Suprapubic skin (tissue), 4 donors: ENCODE measurements at places on chromosomes 2 and 18.
A peak's percentile ranks its signal among the peaks of the same experiment; 100 is the strongest.

- no peak for DNase-seq
Observed at GRCh38 chr2:18325118-18325517, 235.3 kb downstream of the RDH14 start.

DNA sequence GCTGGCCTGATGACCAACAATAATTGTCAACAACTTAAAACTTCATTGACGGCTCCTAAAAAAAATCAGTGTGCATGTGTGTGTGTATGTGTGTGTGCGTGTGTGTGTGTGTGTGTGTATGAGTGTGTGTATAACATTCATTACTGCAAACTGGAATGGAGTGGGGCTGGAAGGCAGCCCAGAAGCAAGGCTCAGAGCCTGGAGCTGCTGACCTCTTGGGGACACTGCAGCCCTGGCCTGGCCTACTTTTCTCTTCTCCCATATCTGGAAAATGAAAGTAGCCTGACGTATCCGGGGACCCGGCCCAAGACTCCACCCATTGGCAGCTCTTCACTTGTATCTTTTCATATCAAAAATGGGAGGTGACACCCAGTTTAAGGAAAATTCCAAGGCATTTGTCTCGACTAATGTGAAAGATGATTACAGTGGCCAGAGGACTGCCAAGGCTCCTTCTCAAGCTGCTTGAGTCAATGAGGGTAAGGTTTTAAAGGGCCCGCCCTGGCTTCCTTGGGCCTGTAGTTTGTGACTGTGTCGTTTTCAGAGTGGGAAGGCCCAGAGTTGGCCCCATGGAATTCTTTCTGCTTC, 72.4 kb upstream of the IL1R1 start:
- DNase-seq: peak; percentile 92

DNA sequence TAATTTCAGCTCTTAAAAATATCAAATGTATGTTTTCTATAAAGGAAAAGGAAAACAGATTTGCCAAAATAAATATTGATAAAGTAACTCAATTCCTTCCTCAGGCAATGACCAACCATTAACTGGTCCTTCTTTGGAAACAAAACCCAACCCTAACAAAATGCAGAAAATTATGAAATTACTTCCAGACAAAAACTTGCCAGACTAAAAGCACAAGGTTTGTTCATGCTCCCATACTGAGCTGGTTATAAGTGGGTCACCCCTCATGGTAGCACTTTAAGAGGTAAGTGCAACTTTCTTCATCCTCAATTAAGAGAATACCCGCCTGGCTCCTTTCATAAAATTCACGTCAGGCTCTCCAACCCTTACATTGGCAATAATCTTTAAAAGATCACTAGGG, 31.1 kb upstream of the TTC32 start:
- DNase-seq: no peak

DNA sequence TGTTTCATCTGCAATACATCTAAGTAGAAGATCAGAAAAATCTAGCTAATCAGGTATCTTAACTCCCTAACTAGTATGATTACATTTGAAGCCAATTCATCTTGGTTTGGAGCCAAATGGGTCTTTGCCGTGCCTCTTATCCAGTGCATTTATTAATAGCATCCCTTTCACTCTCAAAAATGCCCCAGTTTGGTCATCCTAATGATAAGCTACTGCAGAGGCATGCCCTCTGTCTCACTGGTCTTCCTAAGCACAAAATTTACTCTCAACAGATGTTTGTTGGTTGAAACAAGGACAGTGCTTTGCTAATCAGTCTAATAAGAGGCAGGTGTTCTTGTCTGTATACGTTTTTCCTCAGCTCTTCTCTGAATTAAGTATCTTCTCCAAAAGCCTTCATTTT, 403.2 kb downstream of the RAD51AP2 start:
- DNase-seq: no peak

GRCh38 chr2:15906778-15907177, 33.6 kb upstream of the MYCN start:
- no peak for DNase-seq
